Cardiac muscle cell (in vitro differentiated cells and primary cell): ENCODE measurements at places on chromosomes 13 and 19. TPM values are rescaled to one million over a fixed set of nuclear protein-coding genes. Genes with fewer than 3 reads are reported as not detected.

Gene ZNF729
- total RNA-seq: not detected in 2 replicates

Gene DHRS12
- total RNA-seq: 2.9 and 5.5 TPM in 2 replicates

Gene SIAH3
- 2.2 and 3.9 TPM in 2 replicates for total RNA-seq

Gene ALOX5AP
- not detected in 2 replicates for total RNA-seq

- peak; percentile 76 for DNase-seq
Observed at GRCh38 chr13:41411522-41411921, 45.8 kb upstream of the RGCC start.

DNA sequence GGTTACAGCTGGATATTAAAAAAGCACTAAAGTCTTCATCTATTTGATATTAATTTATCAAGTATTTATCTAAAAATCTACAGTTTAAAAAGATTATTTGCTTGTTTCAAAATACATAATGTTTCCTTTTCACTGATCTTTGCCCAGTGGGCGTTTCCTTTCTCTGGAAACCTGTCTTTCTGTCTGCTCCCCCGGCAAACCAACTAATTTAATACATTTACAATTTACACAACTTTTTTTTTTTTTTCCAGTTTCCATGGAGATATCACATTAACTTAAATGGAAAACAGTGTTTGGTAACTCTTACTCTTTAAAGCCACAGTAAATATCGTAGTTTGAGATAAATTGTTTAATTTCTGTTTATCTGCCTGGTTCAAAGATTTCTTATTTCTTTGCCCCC, 5.3 kb downstream of the GPC6 start:
- DNase-seq: no peak

GRCh38 chr19:49613374-49613773, 22.4 kb downstream of the PRR12 start:
- no peak for DNase-seq

DNA sequence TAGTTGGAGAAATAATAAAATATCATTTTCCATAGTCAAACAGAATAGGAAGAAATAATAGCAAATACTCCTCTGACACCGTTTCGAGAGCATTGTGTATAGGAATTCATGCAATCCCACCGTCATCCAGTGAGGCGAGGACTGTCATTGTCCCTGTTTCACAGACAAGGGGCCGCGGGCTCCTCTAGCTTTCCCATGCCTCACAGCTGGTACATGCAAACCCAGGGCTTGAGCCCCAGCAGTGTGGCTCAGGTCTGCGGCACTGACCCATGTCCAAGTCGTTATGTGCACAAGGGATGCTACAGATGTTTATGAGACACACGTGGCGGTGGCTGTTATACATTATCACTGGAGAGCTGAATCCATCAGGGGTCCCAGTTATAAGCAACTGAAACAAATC, 18.5 kb upstream of the ATP11A start:
- no peak for DNase-seq

- peak; percentile 71 for DNase-seq
Observed at GRCh38 chr19:7970716-7971448, 27.4 kb upstream of the TIMM44 start.

DNA sequence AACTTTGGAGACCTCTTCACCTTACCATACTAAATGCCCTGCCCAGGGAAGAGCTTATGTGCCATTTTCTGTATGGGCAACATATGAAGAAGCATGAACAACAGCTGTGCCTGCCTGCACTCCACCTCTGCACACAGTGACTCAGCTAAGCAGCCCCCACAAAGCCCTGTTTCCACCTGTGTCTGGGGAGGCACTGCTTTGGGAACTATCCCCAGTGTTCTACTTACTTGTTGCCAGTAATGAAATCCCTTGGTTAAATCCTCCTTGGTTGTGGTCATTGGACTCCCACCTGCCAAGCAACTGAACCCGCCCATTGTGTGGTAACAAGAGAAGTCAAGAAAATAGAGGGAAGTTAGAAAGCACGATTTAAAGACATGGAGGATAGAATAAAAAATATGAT, 84.6 kb downstream of the NALCN start:
- DNase-seq: no peak

DNA sequence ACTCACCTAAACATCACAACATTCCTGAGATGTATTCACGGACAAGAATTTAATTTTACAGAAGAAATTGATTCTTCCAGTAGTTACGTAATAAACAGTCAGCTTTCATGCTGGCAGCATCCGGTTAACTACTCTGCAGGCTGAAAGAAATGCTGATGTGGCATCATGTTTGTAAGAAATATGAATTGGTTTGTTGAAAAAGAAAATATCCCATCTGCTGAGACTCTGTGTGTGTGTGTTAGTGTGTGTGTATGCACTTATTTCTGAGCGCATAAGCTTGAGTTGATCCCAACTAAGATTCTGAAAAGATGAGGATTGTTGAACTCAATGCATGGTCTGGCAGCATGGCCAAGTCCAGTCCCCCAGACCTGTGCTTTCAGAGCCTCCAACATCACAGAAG, 74.3 kb upstream of the FAM216B start:
- DNase-seq: peak; percentile 26

DNA sequence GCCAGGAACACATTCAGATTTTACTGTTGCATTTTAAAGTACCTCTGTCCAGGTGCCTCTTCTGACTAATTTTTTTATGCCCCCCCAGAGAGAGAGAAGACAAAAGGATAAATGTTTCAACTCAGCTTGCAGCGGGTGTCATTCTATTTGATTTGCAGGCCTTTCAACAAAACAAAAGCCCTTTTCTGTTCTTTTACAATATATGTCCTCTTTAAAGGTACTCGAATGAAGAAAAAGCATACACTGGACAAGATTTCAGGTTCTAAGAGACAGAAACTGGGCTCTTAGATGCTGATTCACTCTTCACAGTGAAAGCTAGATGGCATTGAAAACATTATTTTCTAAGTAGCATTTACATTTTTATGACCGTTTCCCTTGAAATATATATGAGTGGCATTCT, 2.9 kb upstream of the FRY start:
- no peak for DNase-seq

DNA sequence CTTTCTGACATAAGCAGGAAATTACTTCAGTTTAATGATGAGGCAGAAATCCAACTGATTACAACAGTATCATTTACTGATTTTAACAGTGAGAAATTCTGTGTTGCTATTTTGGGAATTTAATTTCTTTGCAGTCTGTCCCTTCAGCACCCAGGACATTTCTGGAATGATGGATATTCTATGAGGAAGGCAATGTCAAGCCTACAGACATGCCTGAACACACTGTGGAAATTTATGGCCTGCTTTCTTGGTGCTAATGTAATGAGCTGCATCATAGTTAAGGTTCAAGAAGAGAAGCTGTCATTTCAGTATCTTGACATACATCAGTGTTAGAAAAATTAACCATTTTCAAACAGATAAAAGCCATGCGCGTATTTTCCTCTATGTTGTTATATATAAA, 87.7 kb downstream of the SLITRK1 start:
- DNase-seq: no peak

GRCh38 chr19:10544242-10544752, 593 bp downstream of the ATG4D start:
- no peak for DNase-seq

DNA sequence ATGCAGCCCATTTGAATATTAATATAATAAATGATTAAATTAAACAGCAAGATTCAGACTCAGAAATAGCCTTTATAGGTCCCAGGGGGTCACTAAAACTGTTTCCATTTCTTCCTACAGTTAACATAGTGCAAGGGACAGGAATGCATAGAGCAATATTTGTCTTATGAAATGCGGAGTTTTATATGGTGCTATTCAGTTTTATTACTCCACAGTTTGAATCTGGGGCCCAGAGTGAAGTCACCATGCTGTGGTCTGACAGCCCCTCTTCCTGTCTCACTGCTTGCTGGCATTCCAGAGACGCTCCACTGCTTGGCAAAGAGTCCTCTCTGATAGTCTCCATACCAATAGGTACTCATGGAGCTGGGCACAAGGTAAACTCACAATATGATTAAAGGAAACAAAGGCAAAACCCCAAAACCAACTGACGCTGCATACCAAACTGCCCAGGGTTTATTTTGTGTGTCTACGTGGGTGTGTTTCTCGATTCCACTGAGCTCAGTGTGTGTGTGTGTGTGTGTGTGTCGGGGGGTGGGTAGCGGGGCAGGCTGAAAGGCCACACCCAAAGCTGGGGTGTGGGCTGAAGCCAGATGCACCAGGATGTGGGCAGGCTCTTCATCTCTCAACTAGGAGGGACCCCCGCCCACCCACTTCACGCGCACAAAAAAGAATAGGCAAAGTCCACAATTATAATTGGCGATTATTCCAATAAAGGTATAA, 277.9 kb downstream of the TSHZ3 start:
- no peak for DNase-seq

GRCh38 chr13:107866032-107866940, 349.1 kb downstream of the LIG4 start:
- peak; percentile 60 for DNase-seq

- no peak for DNase-seq
Observed at GRCh38 chr19:32876236-32876918, 6.8 kb upstream of the SLC7A9 start.

DNA sequence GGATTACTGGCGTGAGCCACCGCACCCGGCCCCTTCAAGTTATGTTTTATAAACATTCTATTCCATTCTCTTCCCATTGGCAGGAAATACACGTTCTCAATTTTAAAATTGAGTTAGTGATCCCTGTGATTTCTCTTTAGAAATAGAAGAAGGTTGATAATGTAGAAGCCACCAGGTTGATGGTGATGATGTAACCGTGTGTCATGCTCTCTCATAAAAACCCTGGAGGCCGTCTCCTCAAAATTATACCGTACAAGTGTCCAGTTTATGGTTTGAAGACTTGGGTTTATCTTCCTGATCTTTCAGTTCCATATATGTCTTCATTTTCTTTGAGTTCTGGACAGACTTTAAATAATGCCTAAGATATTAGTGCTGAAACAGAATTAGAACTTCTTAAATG, 32.2 kb downstream of the COG3 start:
- DNase-seq: no peak

- no peak for DNase-seq
Observed at GRCh38 chr19:8185343-8186068, 23.7 kb upstream of the CERS4 start.

DNA sequence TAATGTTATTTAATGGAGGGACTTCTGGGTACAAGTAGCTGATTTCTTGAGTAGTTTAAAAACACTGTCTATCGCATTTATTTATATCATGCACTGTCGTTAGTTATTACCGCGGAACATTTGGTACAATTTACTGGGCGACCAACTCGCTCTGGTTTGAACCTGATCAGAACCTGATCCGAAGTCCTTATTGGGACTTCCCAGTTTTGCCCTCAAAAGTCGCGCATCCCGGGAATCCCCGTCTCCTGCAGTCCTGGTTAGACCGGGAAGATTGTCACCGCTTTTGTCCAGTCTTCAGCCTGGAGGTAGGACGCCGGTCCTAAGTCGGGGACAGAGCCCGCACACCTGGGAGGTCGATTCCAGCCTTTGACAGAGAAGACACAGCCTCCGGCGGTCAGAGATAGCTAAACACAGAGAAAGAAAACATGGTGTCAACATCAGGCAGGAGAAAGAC, 694 bp downstream of the CLN5 start:
- peak; percentile 17 for DNase-seq

DNA sequence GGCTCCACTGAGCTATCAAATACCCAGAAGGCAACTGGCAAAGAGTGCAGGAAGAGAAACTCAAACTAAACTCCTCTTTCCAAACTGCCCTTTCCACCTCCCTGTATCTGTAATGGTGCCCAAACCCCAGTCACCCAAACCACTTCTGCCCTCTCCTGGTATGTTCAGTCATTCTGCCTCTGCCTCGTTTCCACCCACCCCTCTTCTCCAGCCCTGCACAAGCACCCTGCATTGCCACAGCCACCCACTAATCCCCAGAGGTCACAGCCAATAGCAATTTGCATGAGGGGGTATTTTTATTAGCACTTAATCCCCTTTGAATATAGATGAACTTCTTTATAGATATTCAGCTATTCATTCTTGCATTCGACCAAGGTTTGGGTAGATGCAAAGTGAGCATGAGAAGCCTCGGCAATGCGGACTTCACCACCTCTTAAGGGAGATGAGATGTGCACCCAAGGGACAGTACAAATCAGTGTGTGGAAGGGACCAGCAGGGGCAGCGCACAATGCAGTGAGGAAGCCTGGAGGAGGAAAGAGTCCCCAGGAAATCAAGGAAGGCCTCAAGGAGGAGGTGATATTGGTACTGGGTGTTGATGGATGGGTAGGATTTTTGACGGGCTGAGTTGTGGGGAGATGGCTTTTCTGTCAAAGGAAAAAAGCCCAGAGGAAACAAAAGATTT, 12.4 kb downstream of the TMEM272 start:
- DNase-seq: peak; percentile 28
